ENCODE measurements at places on chromosomes 12 and 14.

DNA sequence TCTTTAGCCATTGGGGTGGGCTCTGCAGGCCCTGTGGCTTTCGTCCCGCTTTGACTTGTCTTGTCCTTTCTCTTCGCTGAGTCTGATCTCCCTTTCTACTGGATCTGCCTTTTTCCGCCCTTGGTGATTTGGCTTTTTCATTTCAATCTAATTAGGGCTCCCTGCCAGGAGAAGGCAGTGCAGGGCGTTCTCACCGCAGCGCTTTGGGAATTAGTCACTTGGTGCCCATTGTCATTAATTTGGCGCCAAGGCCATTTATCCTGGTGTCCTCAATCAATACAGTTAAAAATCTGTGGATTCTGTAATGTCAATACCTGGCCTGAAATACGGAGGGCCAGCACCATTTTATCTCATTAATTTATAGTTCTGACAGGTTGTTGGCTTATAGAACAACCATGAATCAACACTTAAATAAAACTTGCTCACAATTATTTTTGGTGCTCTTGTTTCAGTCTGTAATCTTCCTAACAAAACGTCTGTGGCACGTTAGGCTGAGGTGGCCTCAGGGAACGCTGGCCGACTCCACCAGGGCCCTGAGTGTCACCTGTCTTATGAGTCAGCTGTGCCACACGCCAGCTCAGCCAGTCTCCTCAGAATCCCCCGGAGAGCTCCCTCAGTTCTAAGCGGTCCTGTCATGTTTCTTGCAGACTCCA is 115.7 kb downstream of the BEGAIN start:
- DNase-seq: no peak

GRCh38 chr12:125262851-125263250 is 197.6 kb downstream of the AACS start:
- DNase-seq: no peak

DNA sequence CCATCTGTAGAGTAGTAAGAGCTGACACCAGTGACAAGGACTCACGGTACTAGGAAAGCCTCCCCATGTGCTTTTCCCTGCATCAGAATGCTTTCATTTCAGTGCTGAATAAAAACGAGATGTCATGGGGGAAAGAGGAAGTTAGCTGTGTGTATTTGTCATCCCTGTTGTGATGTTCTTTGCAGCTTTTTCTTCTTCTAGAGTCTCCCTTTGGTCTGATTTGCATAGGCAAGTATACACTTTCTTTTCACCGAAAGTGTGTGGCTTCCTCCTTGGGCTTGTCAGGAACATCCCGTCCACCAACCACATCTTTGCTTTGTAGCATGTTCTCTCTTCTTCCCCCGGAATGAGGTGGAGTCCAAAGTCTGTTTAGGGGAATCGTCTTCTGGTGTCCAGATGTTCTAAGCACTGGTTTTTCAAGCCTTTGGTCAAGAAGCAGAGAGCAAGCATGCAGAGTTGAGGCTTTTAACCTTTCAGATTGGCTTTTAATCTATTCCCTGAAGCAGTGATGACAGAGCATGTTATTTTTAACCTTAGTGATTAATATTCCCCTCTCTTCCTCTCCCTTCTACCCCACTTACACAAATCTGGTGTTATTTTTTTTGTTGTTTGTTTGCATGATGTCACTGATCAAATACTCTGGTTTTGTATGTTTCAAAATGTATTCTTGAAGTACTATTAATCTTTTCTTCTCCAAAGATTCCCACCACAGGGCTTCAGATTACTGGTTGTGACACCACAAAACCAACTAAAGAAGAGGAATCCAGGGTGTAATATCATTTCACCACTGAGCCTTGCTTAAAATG is 163.4 kb downstream of the SAMD4A start:
- DNase-seq: no peak

DNA sequence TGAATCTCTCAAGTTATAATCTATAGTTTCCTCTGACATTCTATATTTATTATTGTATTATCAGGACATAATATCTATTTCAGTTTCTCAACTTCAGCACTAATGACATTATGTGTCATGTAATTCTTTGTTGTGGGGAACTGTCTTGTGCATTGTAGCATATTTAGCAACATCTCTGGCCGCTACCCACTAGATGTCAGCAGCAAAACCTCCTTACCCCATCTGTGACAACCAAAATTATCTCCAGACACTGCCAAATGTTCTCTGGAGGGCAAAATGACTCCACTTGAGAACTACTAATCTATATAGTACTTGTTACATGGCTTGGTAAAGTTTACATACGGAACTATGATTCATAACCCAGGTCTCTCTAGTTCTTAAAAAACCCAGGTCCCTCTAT is 110.2 kb downstream of the RASSF9 start:
- no peak for DNase-seq

DNA sequence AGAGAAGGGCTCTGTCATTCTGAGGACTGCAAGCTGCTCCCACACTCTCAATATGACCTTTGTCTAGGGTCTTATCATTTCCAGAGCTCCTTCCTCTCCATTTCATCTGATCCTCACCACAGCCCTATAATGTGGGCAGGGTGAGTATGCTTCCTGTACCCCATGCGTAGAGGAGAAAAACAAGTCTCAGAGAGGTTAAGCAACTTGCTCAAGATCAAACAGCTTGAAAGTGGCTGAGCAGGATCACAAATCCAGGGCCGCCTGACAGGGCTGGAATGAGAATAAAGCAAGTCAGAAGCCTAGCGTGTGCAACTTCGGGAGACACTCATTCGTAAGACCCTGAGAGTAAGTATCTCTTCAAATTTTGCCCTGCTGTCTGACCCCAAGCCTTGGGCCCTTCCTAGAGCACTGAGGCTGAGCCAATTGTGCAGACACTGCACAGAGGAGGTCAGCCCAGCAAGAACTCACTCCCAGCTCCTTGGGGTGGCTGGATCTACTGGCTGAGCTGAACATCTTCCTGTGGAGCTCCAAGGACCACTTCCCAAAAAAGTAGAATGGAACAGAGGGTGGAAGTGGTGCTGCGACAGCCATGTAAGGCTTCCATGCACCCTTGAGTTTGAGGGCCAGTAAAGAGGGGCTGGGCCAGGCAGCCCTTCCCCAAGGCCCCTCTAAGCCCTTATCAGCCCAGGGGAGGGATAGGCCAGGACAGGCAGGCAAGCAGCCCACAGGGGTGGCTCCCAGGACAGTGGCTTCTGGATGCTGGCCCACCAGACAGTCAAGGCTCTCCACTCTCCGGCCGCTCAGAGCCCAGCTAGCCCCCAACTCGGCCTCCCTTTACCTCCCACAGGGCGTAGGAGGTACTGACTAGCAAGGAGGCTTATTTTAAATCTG is 10.5 kb downstream of the ZFP36L1 start:
- peak; percentile 67 for DNase-seq

DNA sequence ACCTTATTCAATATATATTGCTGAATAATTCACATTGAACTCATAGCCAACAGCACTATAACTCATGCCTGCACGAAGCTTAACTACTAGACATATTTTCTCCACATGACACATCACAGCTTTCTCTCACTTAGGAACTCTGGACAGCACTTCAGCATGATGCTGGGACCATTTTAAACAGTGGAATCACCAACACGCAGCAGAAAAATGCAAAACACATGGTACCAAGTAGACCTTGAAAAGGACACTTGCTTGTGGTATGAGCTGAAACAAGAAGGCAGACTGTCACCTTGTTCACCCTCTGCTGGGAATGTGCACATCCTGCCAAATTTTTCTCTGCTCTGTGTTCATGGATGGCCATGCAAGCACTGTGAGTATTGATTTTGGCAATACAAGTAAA is 34.8 kb upstream of the CD9 start:
- no peak for DNase-seq

DNA sequence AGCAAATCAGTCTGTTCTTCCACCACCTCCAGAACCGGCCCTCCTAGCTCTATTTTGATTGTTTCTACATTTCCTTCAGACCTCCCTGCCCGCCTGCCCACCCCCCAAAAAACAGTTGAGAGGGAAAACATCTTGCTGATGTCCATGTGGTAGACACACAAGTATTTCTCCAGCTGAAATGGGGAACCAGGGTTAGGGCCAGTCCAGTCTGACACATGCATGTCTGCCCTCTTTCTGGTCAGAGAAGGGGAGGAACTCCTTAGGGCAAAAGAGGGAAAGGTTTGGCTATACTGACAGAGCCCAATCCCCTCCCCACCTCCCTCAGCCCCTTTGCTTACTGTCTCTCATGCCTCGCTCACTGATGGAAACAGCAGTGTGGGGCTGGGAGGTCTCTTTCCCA is 3.4 kb downstream of the CD9 start:
- DNase-seq: no peak

DNA sequence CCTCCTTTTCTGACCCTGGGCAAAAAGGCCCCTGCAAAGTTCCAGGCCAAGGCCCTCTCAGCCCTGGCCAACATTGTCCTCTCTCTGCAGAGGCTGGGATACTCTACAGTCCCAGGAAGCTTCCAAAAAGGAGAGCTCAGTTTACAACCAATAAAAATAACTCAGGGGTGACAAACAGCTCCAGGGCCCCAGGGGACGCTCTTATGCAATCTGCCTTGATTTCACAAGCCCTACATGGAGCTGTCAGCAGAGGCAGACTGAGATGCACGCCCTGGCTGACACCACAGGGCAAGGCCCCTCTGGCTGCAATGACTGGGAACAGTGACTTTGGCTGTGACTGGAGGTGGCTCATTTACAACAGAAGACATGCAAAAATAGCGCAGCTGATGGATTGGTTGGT is 129.0 kb upstream of the MED13L start:
- DNase-seq: no peak

GRCh38 chr12:61891632-61892031 is 368.6 kb upstream of the USP15 start:
- DNase-seq: no peak

Measured in T-helper 22 cell (primary cell).